ENCODE measurements at places on chromosomes 6 and 20.

GRCh38 chr20:44423480-44423879 is 52.2 kb upstream of the TTPAL start:
- no peak for DNase-seq

DNA sequence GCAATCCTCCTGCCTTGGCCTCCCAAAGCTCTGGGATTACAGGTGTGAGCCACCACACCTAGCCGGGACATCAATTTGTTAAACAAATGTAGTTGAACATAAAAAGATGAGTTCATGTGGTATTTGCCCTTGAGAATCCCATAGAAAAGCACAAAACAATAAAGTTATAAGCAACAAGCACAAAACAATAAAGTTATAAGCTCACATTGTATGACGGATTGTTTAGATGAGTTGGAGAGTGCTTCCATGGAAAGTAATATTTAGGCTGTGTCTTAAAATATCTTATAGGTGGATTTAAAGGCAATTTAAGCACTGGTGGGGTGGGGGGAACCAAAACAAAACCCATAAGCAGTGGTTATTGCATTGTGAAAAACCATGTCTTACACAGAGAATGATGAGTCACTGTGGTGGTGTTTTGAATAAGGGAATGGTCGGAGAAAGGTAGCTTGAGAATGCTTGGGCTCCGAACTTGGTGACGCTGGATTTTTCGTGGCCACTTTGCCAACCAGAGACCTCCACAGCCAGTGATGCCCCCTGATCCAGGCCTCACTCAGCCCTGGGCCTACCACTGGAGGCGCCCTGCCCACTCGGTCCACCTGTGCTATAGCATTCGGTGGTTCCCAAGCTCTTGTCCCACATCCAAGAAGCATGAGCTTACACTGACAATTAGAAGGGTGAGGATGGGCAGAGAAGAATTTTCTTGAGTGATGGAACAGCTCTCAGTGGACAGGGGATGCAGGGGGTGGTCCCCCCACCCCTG is 256.0 kb downstream of the CDKAL1 start:
- DNase-seq = no peak

- no peak for DNase-seq
These were observed 142.5 kb upstream of the SPACA1 start for GRCh38 chr6:87905101-87905641.

DNA sequence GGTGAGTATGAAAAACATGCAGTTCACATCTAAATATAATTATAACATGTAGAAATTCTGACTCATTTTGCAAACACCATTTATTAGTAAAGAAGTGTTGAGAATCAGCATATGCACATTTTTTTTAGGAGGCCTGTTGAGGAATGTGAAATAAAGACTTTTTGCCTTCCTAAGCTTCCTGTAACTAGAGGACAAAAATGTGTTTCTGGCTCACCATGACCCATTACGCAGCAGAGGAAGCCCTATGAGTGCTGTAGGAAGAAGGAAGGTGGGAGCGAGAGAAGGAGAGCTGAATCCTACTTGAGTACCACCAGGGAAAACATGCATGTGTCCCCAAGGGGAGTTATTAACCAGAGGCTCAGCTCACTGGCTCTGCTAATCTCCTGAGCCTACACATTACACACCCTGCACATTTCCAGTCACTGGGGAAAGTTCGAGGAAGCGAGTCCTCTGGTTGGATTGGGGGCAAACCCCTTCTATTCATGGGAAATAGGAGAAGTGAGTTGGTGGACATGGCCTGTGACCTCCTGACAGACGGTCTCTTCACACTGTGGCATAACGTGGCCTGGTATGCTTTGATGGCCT is 540.5 kb upstream of the JAG1 start:
- no peak for DNase-seq

- DNase-seq = no peak
These were observed 17.6 kb downstream of the RFX6 start for GRCh38 chr6:116894669-116895068.

DNA sequence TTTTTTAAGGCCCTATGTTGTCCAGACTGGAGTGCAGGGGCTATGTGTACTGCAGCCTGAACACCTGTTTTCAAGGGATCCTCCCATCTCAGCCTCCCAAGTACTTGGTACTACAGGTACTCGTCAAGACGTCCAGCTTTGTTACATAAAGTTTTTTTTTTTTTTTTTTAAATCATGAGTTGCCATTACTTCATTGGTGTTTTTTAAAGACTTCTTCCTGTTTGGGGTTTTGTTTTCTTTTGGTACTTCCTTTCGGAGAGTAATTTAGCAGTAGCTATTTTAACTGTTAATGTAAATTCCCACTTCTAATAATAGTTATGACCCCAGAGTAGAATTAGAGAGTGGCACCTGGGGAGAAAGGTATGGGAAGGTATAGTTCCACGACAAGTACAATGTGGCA is 10.5 kb downstream of the ZNFX1 start:
- no peak for DNase-seq

DNA sequence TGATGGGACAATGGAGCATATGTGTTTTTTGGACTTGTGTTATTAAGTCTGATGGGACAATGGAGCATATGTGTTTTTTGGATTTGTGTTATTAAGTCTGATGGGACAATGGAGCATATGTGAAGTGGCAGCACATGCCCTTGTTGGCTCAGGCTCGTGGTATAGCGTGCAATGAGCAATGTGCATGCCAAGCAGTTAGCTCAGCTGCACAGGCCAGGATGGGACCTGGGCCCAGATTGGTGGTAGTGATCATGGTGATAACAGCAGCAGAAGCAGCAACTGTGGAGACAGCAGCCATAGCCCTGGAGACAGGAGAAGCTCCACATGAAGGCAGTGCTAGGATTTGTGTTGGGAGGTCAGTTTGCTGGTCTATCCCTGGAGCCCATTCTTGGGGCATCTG is 61.1 kb downstream of the IL20RA start:
- DNase-seq = no peak

DNA sequence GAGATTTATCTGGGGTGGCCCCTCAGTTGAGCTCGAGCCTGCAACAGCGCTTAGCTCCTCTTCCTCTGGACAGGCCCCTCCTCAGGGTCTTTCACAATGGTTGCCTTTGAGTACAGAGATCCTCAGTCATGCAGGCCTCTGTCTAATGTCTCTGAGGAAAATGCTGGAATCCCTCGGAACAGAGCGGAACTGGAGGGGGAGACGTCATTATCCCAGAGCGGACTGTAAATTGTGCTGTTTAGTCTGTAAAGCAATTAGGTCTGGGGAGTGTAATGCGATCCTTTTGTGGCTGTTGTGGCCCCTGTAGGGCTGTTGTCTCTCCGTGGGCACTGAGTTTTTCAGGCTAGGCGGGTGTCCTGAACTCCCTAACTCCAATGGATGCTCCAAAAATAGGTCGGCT is 15.0 kb upstream of the DAAM2 start:
- no peak for DNase-seq

GRCh38 chr6:55953335-55953734 is 77.9 kb upstream of the BMP5 start:
- no peak for DNase-seq

GRCh38 chr6:156876302-156876701 is 99.1 kb downstream of the ARID1B start:
- no peak for DNase-seq

DNA sequence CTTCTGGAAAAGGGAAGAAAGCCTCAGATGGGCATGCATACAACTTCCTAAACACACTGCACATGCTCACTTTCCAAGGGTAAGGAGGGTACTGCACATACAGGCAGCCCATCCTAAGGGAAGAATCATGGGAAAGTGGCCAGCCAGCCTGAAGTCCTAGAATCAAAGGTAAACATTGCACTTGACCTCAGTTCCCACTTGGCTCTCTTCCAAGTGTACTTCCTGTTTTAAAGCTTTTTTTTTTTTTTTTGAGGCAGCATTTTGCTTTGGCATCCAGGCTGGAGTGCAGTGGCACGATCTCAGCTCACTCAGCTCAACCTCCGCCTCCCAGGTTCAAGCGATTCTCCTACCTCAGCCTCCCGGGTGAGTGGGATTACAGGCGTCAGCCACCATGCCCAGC is 225.3 kb upstream of the EPHA7 start:
- DNase-seq = no peak

DNA sequence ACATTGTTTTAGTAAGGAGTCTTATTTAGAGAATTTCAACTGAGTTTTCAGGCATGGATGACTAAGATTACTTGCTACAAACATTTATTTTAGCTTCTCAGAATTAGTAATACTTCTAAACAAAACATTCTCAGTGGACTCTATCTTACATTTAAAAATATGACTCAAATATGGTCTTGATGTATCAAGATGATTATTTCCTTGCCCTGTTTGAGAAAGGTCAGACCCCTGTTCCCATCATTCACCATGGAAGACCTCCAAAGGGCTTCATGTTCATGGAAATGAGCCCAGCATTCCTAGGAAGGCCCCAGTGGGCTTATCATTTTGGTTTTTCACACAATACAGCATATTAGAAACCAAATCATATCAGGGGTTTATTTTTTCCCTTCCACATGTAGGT is 24.6 kb upstream of the TRPC4AP start:
- no peak for DNase-seq

DNA sequence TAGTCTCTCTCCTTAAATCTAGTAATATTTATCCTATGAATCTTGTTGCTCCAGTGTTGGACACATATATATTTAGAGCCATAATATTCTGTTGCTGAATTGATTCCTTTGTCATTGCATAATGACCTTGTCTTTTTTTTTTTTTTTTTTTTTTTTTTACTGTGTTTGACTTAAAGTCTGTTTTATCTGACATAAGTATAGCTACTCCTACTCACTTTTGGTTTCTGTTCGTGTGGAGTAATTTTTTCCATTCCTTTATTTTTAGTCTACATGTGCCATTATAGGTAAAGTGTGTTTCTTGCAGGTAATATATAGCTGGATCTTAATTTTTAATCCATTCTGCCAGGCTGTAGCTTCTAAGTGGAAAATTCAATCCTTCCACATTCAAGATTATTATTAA is 166.5 kb downstream of the GMDS start:
- DNase-seq = no peak

- DNase-seq = no peak
These were observed 15.3 kb upstream of the SIRPA start for GRCh38 chr20:1879934-1880333.
